Spleen (tissue), 13 donors: ENCODE measurements at places on chromosomes 5 and 9. TPM values are rescaled to one million over a fixed set of nuclear protein-coding genes. Genes with fewer than 3 reads are reported as not detected.

- H3K4me1 ChIP-seq, result no peaks in the 10 kb centered on the region
- H3K4me3 ChIP-seq, result no peak overlapping the region
- H3K27ac ChIP-seq, result no peak overlapping the region
- H3K27me3 ChIP-seq, result no peaks in the 10 kb centered on the region
- no peak for DNase-seq
These were observed 435.7 kb downstream of the SH3GL2 start for GRCh38 chr9:18014556-18014955.

- H3K27me3 ChIP-seq, result no peaks in the 10 kb centered on the region
- peaks cover 29% of the 10 kb centered on the region for H3K4me1 ChIP-seq
- no peaks in the 10 kb centered on the region for H3K36me3 ChIP-seq
- no peak for DNase-seq
- H3K4me3 ChIP-seq, result no peak overlapping the region
These were observed 219.3 kb downstream of the TSSK1B start for GRCh38 chr5:113215401-113216060.

DNA sequence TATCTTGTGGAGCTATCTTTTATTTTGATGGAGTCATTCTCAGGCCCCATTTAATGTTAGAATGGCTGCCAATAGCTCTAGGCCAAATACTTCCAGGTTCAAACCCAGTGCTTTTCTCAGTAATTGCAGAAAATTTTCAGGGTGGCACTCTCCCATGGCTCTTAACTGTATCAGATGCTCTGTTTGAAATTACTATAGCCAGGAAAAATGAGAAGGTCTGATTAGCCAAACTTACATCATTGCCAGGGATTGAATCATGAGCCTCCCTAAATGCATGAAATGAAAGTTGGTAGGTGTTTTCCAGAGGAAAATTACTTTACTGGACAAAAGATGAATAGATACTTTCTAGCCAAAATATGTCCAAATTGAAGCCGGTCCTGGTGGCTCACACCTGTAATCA is 404.8 kb downstream of the MAT2B start:
- H3K4me1 ChIP-seq, result peaks cover 32% of the 10 kb centered on the region
- DNase-seq, result no peak
- no peaks in the 10 kb centered on the region for H3K36me3 ChIP-seq
- H3K4me3 ChIP-seq, result no peak overlapping the region
- no peak overlapping the region for H3K27ac ChIP-seq

- H3K27ac ChIP-seq, result peak overlapping the region; percentile 93
- DNase-seq, result no peak
- no peaks in the 10 kb centered on the region for H3K36me3 ChIP-seq
- peaks cover 22% of the 10 kb centered on the region for H3K4me1 ChIP-seq
- H3K27me3 ChIP-seq, result peaks cover 32% of the 10 kb centered on the region
- H3K4me3 ChIP-seq, result peak overlapping the region; percentile 57
These were observed 642 bp upstream of the ITGA1 start for GRCh38 chr5:52786949-52787599.

Gene FOXD4L5
- 0.23 TPM for total RNA-seq

Gene NAA35
- 22.7 TPM for total RNA-seq
